Natural killer cell (primary cell): ENCODE measurements at places on chromosomes 12 and 14.

DNA sequence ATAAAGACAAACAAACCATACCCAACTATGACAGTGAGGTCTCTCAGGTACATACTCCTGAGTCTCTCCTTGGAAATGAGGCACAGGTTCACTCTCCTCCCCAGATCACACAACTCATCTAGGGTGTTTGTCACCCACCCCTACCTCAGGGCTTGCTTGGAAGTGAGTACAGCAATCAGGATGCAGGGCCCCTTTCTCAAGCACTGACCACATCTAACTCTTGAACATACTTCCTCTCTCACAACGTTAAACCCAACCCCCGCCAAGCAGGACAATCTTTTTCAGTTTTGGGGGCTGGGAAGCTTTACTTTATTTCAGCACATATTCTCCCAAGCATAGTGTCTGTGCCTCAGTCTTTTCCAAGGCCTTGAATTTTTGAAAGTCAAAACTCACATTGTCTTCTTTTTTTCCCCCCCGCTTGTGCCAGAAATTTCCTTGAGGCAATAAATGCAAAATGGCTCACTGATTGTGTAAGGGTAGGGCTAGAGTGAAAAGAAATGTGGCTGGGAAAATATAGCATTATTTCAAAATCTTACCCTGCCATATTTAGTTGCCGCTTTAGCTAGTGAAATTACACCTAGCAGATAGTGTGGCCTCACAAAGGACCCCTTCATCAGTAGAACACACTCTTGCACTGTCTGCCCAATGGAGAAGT, 2.4 kb upstream of the GPR65 start:
- DNase-seq = no peak

- no peak for DNase-seq
Measured at GRCh38 chr14:72686832-72687231, 207.1 kb downstream of the DPF3 start.

DNA sequence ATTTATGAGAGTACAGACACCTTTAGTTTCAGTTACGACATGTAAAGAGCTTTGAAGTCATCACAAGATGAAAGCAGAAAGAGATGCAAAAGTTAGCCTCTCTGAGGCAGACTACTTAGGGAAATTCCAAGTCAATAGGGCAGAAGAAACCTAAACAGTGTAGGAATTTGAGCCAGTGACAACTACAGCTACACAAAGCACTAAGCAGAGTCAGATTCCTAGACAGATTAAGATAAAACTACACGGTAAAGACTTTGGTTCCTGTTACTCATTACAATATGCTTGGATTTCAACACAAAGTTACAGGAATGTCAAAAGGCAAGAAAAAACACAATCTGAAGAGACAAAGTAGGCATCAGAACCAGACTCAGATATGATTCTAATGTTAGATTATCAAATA, 1302.3 kb downstream of the FSCB start:
- DNase-seq = no peak

DNA sequence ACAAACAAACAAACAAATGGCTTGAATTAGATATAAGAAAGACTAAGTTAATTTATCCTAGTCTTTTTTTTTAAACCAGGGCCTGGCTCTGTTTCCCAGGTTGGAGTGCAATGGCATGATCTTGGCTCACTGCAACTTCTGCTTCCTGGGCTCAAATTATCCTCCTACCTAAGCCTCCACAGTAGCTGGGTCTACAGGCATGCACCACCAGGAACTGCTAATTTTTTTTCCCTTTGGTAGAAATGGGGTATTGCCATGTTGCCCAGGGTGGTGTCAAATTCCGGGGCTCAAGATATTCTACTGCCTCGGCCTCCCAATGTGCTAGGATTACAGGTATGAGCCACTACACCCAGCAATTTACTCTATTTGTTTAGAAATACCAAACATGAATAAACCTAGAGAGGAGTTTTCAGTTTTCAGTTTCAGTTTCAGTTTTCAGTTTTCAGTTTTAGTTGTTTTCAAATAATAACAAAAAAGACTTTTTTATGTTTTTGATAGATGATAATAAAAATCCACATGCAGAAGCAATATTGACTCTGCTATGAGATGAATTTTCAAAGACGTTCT, 817.0 kb downstream of the FLRT2 start:
- DNase-seq = no peak

- DNase-seq = no peak
Measured at GRCh38 chr12:24911271-24911791, 37.6 kb downstream of the BCAT1 start.

DNA sequence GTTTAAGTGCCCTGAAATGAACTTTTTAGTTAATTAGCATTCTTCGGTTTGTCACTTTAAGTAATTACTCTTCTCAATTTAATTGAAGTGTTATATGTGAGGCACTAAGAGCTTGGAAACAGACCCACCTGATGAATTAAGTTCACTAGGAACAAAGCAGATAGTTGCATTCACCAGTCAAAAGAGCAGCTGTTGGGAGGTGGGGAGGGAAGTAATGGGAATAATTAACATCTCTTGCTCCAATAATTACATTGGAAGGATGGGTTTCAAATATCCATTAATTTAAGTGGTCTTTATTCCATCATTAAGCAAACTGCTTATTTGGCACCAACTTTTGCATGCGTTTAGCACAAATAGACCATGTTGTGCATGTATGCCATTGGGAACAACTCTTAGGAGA, 667.2 kb downstream of the GALC start:
- DNase-seq = no peak

DNA sequence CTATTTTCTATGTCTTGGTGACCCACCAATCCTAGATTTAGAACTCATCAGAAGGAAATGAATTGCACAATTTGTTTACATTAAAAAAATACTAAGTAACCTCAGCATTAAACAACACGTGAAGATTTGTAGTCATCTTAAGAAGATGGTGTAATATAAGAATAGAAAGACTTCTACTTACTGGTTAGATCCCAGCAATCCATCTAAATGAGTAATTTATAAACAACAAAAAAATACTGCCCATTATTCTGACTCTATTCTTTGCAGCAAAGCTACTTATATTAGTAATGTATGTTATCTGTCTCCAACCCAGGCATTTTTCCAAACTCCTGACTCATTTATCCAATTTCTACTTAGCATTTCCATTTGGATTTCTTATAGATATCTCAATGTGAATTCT, 67.8 kb downstream of the CD163L1 start:
- DNase-seq = no peak

- no peak for DNase-seq
Measured at GRCh38 chr12:130459916-130460315, 122.2 kb downstream of the PIWIL1 start.

DNA sequence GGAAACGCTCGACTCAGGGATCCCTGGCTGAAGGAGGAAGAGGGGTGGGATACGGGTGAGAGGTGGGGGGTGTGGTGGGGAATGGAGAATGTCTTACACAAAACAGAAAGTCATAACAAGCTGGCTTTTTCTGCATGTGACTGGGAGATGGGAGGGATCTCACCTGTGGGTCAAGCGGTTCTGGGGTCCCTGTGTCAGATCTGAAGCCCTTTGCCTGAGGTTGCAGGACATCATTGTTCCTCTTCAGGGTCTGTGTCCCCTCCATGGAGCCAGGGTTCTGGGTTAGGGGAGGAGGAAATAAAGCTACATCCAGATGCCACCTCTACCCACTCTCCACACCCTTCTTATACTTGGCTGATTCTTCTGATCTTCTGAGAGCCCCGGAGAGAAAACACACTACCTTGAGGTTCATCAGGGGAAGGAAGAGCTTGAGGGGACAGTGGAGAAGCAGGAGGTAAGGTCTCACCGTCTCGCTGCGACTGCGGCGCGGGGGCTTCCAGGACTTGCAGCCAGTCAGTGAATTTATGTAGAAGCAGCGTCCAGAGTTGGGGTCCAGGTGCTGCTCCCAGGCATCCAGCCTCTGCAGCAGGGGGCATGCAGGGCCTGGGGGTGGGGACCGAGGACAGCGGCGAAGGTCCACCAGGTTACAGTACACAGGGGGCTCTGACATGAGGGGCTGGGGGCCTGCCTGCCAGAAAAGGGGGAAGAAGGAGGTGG, 2.5 kb downstream of the ARHGAP9 start:
- DNase-seq = no peak

- DNase-seq = peak; percentile 43
Measured at GRCh38 chr14:95361373-95362137, 41.8 kb upstream of the CLMN start.

GRCh38 chr14:101223127-101223526, 319.6 kb upstream of the RTL1 start:
- no peak for DNase-seq

GRCh38 chr14:77094672-77095284, 3.3 kb upstream of the CIPC start:
- peak; percentile 61 for DNase-seq

DNA sequence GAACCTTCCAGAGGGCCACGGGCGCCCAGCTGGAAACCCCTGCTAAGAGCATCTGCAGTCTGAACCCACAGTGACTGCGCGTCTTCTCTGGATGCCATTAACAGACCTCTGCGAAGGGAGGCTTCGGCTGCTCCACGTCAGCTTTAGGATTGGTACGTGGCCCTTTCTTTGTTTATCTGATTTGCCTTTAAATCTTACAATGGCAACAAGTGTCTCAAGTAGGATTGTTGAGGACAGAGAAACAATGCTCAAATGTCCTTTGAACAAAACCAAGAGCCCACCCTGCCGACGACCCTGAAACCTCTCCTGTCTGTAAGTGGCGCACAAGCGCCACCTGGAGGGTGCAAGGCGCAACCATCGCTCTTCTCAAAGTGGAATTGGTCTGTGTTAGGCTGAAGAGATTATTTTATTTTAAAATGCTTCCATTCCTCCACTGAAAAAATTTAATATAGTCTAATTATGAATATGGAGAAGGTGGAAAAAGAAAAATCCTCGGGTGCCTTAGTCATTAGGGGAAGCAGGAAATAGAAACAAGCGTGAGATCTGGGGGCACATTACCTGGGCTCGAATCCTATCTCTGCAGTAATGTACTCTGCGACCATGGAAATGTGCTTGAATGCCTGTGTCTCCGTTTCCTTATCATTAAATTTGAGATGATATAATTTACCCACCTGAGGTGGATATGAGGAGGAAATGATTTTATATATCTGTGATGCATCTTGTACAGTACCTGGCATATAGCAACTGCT, 82.6 kb upstream of the PTPRB start:
- peak; percentile 37 for DNase-seq

DNA sequence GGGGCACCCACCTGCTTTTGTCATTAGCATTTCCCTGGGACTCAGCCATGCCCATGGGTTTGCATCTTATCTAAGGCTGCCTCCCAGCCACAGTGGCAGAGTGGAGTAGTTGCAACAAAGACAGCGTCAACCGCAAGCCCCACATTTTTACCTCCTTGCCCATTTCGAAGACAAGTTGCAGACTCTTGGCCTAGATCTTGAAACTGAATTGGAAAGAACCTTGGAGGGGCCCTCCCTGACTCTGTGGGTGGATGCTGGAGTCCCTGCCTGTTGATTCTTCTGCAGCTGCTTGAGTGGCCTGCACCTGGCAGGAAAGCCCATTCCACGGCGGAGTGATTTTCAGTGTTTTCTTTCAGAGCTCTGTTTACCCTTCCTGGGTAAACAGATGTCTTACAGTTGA, 309.0 kb downstream of the VRK1 start:
- peak; percentile 22 for DNase-seq

GRCh38 chr14:100025111-100025510, 40.1 kb upstream of the EVL start:
- no peak for DNase-seq

DNA sequence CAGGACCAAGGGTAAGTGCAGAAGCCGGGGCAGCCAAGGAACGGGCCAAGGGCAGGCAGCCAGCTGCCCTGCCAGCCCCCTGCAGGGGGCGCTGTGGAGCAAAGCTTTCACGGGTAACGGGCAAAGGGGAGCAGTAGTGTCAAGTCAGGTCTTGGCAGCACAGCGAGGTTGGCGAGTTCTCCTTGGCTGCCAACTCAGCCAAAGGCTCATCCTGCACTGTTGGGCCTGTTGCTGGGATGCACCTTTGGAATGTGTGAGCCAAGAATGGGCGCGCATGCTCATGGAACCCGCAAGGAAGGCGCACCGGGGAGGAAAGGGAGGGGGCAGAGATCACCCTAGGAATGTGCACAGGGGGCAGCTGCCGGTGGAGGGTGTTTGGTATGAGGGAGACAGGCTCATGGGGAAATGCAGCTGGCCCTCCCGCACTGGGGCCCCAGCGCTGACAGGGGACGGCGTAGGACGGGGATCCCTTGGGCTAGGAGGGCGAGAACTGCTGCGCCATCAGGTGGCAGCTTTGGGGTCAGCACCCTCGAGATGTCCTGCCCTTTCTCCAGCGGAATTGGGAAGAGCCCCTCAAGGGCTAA, 138.0 kb downstream of the ASCL4 start:
- DNase-seq = peak; percentile 43

- DNase-seq = no peak
Measured at GRCh38 chr12:13654456-13654855, 326.9 kb downstream of the GRIN2B start.

DNA sequence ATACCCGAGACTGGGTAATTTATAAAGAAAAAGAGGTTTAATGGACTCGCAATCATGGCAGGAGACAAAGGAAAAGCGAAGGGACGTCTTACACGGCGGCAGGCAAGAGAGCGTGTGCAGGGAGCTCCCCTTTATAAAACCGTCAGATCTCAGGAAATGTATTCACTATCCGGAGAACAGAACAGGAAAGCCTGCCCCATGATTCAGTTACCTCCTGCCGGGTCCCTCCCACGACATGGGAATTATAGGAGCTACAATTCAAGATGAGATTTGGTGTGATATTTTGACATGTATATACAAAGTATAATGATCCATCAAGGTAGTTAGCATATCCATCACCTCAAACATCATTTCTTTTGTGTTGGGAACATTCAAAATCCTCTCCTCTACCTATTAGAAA, 2.3 kb upstream of the CDCA4 start:
- DNase-seq = no peak

- no peak for DNase-seq
Measured at GRCh38 chr14:105013150-105013785, 7.6 kb downstream of the CDCA4 start.

- no peak for DNase-seq
Measured at GRCh38 chr14:37585971-37586796, 8.9 kb downstream of the FOXA1 start.

GRCh38 chr12:12719496-12719895, 2.3 kb downstream of the CDKN1B start:
- DNase-seq = no peak

DNA sequence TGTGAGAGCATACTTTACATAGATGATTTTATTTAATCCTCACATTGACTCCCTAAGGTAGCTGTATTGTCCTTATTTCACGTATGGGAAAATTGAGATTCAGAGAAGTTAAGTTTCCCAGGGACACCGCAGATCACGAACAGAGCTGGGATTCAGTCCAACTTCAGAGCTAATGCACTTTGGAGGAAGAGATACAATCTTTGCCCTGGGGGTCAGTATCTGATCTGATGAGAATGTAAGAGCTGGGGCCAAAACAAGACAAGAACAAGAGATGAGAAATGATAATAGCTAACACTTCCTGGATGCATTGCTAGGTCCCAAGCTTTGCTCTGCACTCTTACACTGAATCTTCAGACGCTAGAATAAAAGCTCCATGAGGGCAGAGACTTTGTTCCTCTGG, 6.0 kb upstream of the CSAD start:
- no peak for DNase-seq

DNA sequence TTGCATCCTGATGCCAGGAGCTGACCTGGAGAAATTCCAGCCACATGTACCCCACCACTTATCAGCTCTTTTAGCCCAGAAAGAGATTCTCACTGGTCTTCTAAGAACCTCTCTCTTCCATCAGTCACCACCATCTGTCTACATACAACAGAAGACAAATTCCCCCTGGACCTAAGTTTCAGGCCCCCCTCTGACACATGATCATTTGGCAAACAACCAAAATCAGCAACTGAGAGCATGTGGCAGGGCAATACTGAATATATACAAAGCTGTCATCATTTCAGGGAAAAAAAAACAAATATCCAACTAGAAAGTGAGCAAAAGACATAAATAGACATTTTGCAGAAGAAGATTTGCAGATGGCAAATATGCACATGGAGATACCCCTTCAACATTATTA, 180.2 kb downstream of the FOXN3 start:
- no peak for DNase-seq
